Stimulated activated CD8-positive, alpha-beta memory T cell treated with anti-CD3 and anti-CD28 coated beads, Interleukin-4, amount 100 ng/mL, for 4 hours (primary cell): ENCODE measurements at places on chromosomes 11 and 22.

GRCh38 chr11:10329356-10329755 is 24.5 kb downstream of the ADM start:
- no peak for DNase-seq

DNA sequence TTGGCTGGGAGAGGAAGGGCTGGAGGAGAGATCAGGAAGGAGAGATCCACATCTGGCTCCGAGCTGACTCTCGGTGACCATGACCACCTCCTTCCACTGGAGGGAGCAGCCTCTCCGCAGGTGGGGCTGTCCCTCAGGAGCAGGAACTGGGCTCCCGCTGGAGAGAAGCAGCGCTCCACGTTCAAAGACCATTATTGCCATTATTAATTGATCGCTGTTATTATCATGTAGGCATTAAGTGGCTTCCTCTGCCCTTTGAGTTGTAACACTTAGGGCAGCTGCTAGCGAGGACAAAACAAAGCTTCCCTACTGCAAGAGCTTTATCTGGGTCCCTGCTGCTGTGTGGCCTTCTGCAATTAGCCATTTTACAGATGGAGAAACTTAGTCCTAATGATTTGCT is 251.9 kb downstream of the ST3GAL4 start:
- no peak for DNase-seq

GRCh38 chr11:119091966-119092879 is 7.5 kb downstream of the HMBS start:
- no peak for DNase-seq

- no peak for DNase-seq
These were observed 5.5 kb upstream of the TECTA start for GRCh38 chr11:121095561-121095960.

- DNase-seq = no peak
These were observed 103.7 kb downstream of the VPREB1 start for GRCh38 chr22:22348127-22348814.

DNA sequence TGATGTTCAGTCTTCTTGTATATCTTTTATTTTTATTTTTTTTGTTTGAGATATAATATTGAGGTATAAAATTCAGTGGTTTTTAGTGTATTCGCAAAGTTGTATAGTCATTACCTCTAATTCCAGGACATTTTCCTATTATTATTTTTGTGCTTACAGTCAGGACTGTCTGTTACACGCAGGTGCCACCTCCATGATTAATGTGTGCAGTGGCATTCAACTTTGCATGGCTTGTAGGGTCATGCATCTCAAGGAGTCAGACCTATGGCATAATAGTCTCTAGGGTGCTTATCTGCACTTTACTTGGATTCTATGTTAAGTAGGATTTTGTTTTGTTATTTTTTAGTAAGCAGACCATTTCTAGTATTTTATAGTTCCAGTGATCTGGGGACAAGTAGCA is 1.0 kb downstream of the CTR9 start:
- no peak for DNase-seq

- no peak for DNase-seq
These were observed 339.3 kb upstream of the PLET1 start for GRCh38 chr11:112599856-112600533.

DNA sequence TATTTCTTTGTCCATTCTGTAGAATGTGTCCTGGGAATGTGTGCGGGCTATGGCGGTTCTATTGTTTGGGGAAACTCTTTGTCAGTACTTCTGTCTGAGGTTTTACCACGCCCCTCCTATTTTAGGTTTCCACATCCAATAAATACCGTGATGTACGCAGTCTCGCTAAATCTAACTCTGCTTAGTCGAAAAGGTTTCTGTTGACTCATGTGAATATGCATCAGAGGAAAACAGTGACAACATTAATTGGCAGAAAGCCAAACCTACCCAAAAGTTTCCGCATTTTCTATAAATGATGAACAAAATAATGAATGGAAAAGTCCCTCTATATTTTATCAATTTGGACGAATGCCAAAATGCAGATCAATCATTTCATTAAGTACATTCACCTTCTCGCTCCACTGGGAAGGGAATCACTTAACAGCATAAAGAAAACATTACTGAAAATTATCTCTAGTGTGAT is 143.4 kb downstream of the MAML2 start:
- DNase-seq = no peak

GRCh38 chr11:20712912-20713311 is 43.5 kb downstream of the NELL1 start:
- no peak for DNase-seq

DNA sequence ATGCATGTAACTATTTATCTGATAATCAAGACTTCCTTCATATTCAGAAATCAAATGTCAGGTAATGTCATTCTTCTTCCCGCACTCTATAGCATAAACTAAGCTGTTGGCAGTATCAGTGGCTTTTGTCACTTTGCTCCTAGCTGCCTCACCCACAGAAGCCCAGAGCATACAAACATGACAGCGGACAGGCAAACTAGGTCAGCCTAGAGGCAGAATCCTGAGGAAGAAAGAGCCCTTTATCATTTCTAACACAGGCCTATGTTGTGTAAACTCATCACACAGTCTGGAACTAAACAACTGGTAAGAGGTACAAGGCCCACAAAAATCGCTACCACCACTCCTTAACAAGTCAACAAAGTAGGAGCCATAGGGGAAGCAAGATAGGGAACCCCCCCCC is 21.0 kb downstream of the GUCY1A2 start:
- DNase-seq = no peak

GRCh38 chr22:36319595-36320497 is 66.9 kb downstream of the APOL1 start:
- DNase-seq = no peak
